Bronchial epithelial cell (primary cell): ENCODE measurements at places on chromosomes 16 and 17. TPM values are rescaled to one million over a fixed set of nuclear protein-coding genes. Genes with fewer than 3 reads are reported as not detected.

DNA sequence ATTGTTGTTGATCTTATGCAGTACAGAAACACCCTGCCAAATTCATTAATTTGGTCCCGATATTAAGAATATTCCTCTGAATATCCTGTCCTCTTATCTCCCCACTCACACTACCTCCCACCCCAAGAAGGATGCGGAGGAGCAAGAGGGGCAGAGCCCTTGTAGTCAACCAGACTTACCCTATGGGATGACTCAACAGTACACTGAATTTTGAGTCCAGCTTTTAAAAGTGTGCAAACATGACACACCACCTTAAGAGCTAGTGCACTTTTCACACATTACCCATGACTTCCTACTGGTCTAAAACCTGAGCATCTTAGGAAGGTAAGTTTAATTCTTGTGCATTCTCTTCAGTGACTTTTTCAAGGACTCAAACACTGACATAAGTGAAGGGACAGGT lies 9.5 kb downstream of the USP22 start:
- peak; percentile 48 for DNase-seq

DNA sequence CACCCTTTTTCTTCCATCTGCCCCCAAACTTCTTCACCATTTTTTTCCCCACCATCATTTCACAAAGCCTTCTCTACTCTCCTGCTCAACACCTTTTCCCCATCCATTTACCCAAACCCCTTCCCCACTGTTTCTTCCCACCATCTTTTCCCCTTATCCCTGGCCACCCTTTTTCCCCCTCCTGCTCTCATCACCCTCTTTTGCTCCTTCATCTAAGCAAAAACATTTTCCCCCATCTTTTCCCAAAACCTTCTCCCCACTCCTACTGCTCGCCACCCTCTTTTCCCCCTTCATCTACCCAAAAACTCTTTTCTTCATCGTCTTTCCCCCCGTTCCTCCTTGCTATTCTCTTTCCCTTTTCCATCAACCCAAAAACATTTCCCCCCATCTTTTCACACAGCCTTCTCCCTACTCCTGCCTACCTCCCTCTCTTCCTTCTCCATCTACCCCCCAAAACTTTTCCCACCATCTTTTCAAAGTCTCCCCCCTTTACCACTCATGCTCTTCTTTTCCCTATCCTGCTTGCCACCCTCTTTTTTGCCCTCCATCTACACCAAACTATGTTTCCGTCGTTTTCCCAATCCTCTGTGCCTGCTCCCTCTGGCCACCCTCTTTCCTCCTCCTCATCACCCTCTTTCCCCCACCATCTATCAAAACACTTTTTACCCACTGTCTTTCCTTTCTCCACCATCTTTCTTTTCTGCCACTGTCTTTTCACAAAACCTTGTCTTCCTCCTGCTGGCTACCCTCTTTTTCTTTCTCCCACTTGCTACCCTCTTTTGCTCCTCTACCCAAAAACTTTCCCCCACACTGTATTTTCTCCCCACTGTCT lies 205.8 kb upstream of the WSB1 start:
- DNase-seq, result no peak

- peak; percentile 32 for DNase-seq
Observed at GRCh38 chr16:61792194-61792909, 243.9 kb downstream of the CDH8 start.

- no peak for DNase-seq
Observed at GRCh38 chr17:58325976-58326468, 2.6 kb downstream of the TSPOAP1 start.

SLC12A3 gene
- total RNA-seq, result not detected in 2 replicates
